ENCODE measurements at places on chromosomes 4 and X.

DNA sequence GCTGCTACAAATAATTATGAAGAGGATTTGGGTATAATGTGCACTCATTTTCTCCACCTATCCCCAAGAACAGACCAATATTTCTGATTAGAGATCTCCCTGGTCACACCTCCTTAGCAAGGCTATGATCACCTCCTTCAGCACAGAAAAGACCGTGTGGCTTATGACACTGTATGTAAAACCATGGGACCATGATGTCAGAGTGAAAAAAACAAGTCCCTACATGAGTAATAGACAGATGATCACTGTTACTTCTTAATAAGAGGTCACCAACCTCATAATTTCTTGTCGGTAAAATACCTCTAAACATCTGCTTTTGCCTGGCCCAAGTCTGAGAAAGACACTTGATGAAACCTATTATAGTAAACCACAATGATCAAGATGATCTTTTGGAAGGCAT lies 330.6 kb upstream of the F9 start:
- no peak for DNase-seq

DNA sequence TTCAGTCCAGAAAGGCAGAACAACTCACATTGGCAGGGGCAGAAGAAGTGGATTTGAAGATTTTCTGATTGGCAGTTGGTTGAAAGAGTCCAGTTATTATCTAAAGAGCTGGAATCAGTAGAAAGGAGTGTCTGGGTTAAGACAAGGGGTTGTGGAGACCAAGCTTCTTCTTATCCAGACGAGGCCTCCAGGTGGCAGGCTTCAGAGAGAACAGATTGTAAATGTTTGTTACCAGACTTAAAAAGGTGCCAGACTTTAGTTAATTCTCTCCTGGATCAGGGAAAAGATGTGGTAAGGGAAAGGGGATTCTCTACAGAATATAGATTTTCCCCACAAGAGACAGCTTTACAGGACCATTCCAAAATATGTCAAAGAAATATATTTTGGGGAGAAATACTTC lies 36.7 kb upstream of the TLR3 start:
- no peak for DNase-seq

- DNase-seq, result no peak
These were observed 188.8 kb downstream of the CRLF2 start for GRCh38 chrX:1023676-1024075.

- DNase-seq, result no peak
These were observed 8.7 kb downstream of the PYURF start for GRCh38 chr4:88514557-88515511.

GRCh38 chr4:72591547-72592454 lies 22.8 kb upstream of the ADAMTS3 start:
- peak; percentile 7 for DNase-seq

DNA sequence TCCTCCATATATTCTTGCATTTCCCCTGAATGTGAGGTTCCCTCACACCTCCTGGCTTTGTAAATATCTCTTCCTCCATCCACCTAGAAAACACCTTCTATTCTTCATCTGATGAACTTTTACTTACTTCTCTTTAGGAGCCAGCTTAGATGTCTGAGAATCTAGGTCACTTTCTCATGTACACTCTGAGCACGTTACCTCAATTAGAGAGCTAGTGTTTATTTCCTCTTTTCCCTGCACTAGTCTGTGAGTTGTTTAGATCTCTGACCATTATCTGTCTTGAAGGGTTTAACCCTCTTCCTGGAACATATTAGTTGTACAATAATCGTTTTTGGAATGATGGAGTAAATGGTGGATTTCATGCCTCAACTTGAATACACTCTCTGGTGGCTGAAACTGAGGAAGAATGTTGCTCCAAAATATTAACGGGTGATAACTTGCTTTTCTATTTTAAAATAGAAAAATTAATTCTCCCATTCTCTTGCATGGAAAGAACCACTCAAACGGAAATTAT lies 8.5 kb upstream of the NEIL3 start:
- no peak for DNase-seq

DNA sequence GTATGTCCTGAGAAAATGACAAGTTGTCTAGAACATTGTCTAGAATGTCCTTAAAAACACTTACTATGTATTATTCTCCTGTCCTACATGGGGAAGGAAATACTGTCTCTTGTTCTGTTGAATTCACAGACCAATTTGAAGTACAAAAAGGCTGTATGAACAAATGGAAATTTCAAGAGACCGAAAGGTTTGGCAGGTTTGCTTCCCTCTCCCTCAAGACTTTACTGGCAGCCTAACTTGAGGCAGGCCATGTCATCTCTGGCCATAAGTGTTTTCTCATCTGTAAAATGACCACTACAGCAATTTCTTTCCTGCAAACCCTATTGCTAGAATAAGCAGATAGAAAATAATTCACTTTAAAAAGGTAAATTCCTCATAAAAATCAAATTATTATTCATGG lies 191.2 kb upstream of the BMP3 start:
- no peak for DNase-seq

- no peak for DNase-seq
These were observed 25.9 kb downstream of the MGAT4D start for GRCh38 chr4:140472156-140472555.

DNA sequence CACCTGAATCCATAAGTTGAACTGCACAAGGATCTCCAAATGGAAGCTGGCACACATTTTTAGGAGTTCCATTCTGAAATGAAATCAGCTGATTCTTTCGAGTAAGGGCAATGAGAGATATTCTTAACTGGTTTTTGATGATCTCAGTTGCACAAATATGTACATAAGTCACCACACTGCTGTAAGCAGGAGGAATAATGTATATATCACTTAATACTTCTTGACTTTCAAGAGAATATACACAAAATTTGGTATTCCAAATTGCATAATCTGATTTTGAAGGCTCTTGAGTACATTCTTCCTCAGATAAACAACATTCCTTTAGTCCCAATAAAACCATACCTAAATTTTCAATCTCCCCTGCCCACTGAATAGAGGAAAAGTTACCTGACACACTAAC lies 8.2 kb downstream of the FANCB start:
- DNase-seq, result peak; percentile 71

- no peak for DNase-seq
These were observed 7.1 kb upstream of the GPR82 start for GRCh38 chrX:41716767-41717473.

DNA sequence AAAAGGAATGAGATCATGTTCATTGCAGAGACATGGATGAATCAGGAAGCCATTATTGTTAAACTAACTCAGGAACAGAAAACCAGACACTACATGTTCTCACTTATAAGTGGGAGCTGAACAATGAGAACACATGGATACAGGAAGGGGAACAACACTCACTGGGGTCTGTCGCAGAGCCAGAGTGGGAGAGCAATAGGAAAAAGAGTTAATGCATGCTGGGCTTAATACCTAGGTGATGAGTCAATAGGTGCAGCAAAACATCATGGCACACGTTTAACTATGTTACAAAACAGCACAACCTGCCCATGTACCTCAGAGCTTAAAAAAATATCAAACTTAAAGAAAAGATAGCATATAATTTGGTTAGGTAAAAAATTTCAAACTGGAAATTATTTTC lies 281.4 kb downstream of the PABPC4L start:
- DNase-seq, result no peak

- DNase-seq, result no peak
These were observed 59.1 kb downstream of the CASP3 start for GRCh38 chr4:184590196-184590595.

GRCh38 chrX:148363471-148364235 lies 136.8 kb upstream of the AFF2 start:
- no peak for DNase-seq

GRCh38 chr4:157819693-157820464 lies 352.9 kb downstream of the GASK1B start:
- no peak for DNase-seq

DNA sequence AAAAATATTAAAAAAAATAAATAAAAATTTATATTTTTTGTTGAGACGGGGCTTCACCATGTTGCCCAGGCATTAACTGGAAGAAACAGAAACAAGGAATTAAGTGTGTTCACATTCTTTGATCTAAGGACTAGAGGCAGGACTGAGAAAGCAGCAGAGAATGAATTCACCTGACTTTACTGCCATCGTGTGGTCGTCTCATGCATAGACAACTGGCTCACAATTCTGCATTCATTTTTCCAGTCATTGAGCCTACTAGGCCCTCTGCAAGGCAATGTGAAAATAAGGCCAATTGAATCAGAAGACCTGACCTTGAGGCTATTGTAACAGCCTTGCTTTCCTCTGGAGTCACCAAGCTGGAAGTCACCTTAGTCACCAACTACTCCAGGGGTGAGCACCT lies 37.4 kb downstream of the LHFPL1 start:
- DNase-seq, result peak; percentile 64

DNA sequence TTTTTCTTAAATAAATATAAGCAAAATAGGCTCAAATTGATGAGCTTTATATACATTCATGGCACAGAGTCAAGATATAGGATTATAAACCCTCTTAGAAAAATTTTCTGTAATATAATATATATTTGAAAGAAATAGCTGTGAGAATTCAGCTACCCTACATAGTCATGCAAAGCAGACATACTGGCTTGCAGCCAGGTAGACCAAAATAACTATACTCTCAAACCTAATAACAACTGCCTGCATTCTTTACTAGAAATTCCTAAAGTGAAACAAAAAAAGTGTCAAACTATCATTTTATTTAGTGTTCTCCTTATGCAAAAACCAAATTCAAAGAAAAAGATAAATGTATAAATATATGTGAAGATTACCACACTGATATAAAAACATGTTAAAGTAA lies 1390.2 kb downstream of the C4orf33 start:
- DNase-seq, result peak; percentile 67

GRCh38 chr4:86918539-86919072 lies 16.2 kb upstream of the AFF1 start:
- DNase-seq, result peak; percentile 69

DNA sequence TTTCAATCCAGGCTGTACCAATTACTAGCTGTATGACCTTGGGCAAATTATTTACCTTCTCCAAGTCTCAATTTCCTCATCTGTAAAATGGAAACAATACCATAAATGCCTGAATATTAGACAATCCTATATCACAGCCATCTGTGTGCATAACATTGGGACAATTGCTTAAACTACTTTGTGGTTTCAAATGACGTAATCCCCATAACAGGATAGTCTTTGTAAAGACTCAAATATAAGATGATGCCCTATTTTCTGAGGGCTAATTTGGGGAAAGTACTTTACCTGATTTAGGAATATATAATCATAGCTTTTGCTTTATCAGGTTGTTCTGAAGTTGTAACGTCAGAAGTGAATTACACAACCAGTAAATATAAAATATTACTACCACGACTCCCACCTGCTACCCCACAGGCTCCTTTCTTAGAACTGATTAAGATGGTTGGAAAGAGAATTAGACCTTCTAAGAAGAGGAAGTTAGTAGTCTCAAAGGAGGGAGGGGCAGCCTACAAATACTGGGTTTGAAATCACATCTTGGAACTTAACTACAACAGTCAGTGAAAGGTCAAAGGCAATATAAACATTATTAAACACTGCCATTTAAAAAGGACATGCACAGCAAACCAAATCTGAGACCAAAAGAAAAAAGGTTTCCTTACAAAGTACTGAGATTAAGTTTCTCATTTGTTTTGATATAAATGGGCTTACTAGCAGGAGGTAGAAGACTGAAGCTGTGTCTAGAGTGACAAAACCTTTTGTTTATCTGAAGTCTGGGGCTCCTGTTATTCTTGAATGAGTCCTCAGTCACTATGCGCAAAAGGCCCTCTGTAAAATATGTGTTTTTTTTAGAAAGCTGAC lies 215.0 kb downstream of the SCFD2 start:
- DNase-seq, result no peak

DNA sequence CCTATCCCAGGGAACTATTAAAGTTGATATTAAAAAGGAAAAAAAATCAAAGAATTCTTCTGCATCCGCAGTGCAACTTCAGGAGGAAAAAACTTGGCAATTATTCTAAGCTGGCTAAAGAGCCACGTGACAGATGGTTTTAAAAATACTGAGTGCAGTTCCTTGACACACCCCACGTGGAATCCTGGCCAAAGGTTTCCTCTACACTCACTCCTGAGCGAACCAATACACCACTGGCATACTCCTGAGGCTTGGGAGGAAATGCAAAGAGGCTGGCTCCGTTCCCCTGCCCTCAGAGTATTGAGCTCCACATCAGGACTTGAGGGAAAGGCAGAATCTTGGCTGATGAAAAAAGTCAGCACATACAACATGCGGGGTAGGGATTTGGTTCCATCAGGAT lies 133.8 kb upstream of the ATP6AP2 start:
- peak; percentile 32 for DNase-seq

- DNase-seq, result peak; percentile 15
These were observed 26.7 kb upstream of the RBM47 start for GRCh38 chr4:40656201-40656863.

- DNase-seq, result no peak
These were observed 552.7 kb downstream of the ZNF674 start for GRCh38 chrX:45992402-45993123.

- no peak for DNase-seq
These were observed 74.3 kb downstream of the NUDT10 start for GRCh38 chrX:51406688-51407519.

- DNase-seq, result no peak
These were observed 25.3 kb downstream of the TSC22D3 start for GRCh38 chrX:107750263-107750662.

DNA sequence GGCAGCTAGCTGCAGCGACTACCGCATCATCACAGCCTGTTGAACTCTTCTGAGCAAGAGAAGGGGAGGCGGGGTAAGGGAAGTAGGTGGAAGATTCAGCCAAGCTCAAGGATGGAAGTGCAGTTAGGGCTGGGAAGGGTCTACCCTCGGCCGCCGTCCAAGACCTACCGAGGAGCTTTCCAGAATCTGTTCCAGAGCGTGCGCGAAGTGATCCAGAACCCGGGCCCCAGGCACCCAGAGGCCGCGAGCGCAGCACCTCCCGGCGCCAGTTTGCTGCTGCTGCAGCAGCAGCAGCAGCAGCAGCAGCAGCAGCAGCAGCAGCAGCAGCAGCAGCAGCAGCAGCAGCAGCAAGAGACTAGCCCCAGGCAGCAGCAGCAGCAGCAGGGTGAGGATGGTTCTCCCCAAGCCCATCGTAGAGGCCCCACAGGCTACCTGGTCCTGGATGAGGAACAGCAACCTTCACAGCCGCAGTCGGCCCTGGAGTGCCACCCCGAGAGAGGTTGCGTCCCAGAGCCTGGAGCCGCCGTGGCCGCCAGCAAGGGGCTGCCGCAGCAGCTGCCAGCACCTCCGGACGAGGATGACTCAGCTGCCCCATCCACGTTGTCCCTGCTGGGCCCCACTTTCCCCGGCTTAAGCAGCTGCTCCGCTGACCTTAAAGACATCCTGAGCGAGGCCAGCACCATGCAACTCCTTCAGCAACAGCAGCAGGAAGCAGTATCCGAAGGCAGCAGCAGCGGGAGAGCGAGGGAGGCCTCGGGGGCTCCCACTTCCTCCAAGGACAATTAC lies 1.4 kb downstream of the AR start:
- DNase-seq, result peak; percentile 36

- peak; percentile 87 for DNase-seq
These were observed 147.2 kb upstream of the DIPK2B start for GRCh38 chrX:45347877-45348276.

GRCh38 chr4:157265281-157265680 lies 44.8 kb downstream of the GRIA2 start:
- DNase-seq, result no peak
